ENCODE measurements at places on chromosomes 3 and 15.

DNA sequence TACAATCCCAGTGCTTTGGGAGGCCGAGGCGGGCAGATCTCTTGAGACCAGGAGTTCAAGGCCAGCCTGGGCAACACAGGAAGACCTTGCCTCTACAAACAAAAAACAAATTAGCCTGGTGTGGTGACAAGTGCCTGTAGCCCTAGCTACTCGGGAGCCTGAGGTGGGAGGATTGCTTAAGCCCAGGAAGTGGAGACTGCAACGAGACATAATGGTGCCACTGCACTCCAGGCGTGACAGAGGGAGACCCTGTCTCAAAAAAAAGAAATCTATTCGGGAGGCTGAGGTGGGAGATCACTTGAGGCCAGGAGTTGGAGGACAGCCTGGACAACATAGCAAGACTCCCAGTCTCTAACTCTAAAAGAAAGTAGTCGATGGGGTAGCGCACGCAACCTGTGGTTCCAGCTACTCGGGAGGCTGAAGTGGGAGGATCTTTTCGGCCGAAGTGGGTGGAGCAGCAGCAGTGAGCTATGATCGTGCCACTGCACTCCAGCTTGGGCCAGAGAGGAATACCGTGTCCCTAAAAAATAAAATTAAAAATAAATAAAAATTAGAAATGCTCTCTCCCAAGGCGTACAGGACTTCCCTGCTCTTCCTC lies 775 bp downstream of the C3orf33 start:
- peak; percentile 21 for DNase-seq

- DNase-seq: no peak
These were observed 625.2 kb downstream of the ZIC1 start for GRCh38 chr3:148034353-148034752.

GRCh38 chr15:49045751-49046219 lies 461 bp downstream of the SECISBP2L start:
- DNase-seq: peak; percentile 68

GRCh38 chr3:177351757-177352158 lies 154.5 kb upstream of the TBL1XR1 start:
- DNase-seq: peak; percentile 33

DNA sequence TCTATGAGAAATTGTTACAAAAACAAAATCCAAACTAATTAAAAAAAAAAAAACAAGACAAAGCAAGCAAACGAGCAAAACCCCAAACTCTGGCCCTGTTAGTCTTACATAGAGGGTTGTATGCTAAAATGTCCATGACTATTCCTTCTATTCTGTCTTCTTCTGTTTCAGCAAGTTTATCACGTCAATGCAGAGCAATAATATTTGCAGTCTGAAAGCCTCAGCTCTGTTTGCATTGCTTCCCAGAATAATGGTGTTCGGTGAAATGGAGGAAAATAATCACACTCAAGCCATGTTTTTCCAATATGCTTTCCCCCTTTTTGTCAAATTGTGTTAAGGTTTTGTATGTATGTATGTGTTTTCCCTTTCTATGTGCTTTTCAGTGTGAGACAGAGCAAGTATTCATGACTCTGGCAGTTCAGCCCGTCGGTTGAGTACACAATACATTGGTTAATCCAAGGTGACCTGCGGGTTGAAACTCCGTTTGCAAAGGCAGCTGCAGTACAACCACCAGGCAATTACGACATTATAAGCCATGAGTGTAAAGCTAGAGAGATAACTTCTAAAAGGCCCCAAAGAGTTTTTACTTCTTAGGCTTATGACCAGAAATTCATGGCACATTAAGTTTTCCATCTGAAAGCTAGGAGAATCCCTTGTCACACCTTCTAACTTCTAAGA lies 34.9 kb upstream of the MAGI1 start:
- DNase-seq: no peak

- no peak for DNase-seq
These were observed 205.9 kb downstream of the CD47 start for GRCh38 chr3:107884719-107885460.

DNA sequence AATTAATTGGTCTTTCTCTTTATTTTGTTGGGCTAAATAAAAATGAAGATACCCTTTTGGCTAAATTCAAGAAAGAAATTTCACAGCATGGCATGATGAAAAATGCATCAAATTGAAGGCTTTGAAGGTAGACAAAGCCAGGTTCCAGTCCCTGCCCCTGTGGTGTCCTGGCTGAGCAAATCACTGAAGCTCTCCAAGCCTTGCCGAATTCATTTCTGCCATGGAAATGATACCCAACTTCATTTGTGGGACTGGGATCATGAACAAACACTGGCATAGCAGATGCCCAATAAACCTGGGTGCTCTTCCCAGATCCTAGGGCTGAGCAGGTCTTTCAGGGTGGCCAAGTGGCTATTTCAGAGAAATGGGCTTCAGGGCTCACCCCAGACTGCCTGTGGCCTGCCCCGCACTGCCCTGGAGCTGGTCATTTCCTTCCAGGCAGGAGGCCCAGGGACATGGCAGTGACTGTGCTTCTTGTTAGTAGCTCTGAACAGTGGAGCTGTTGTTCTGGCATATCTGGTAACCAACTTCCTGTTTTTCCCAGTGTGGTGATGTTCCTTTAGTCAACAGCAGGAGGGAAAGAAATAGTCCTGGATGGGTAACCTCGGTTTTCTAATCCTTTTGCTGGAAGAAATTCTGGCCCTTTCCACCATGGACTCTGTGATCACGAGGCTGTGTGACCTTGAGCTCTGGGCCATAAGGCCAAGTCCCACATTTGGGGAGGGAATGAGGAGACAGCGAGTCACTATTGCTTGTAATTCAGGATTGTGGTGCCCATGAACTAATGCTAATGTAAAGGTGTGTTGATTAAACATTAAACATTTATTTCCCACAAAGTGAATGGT lies 47.6 kb downstream of the CTDSPL start:
- DNase-seq: peak; percentile 25

DNA sequence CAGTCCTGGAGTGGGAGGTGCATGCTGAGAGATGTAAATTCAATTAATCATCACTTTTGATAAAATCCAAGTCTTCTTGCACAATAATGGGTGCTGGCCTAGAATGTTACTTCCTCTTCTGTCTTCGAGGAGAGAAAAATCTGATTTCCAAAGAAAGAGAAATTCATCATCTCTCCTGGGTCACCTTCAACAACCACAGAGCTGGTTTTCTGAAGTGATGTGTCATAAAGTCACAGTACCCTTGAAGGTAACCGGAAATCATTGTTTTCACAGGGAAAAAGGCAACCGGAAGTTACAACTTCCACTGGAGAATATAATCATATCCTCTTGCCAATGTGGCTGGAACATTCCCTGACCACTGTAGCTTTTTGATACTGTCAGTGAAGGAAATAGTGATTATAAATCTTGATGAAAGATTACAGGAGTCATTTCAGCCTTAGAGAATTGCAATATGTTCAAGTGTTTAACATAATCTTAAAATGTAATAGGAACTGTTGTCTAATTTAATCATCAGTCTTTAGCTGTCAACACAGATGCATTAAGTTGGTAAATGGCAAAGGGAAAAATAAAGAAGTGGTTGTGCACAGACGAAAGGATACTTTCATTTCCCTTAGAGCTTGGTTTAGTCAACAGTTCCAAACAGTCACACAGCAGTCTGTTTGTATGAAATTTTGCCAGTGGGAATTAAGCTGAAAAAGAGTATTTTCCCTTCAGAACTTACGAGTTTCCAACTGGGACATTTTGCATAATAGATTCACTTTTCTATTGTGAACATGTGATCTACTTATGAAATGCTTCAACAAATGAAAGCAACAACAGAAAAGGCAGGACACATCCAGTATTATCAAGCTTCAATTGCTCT lies 106.5 kb upstream of the SLC4A7 start:
- no peak for DNase-seq

- DNase-seq: no peak
These were observed 163.7 kb upstream of the CBLB start for GRCh38 chr3:106032479-106032878.

- no peak for DNase-seq
These were observed 167.1 kb downstream of the NFKBIZ start for GRCh38 chr3:102016417-102016816.

GRCh38 chr3:156762631-156763185 lies 63.4 kb upstream of the LEKR1 start:
- DNase-seq: no peak

GRCh38 chr3:106208967-106209366 lies 340.2 kb upstream of the CBLB start:
- DNase-seq: peak; percentile 47

GRCh38 chr15:86759800-86760523 lies 680.3 kb downstream of the AGBL1 start:
- no peak for DNase-seq

- peak; percentile 67 for DNase-seq
These were observed 33.3 kb upstream of the MRPS22 start for GRCh38 chr3:139310474-139310933.

DNA sequence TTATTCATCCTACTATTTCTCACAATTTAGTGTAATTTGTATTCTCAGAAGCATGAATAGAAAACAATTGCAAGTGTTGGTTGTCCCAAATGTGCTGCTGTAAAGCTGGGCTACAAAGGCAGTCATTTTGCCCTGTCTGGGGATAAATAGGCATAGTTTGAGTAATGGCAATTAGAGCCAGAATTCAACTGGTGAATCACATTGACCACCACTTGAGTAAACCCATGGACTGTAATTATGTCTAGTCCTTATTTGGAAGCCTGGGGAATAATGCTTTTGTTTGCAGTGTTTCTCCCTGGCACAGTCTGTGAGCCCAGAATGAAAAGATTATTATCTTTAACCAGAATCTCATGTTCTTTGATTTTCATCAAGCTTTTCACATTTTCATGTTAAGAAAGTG lies 30.5 kb upstream of the CHL1 start:
- DNase-seq: no peak

DNA sequence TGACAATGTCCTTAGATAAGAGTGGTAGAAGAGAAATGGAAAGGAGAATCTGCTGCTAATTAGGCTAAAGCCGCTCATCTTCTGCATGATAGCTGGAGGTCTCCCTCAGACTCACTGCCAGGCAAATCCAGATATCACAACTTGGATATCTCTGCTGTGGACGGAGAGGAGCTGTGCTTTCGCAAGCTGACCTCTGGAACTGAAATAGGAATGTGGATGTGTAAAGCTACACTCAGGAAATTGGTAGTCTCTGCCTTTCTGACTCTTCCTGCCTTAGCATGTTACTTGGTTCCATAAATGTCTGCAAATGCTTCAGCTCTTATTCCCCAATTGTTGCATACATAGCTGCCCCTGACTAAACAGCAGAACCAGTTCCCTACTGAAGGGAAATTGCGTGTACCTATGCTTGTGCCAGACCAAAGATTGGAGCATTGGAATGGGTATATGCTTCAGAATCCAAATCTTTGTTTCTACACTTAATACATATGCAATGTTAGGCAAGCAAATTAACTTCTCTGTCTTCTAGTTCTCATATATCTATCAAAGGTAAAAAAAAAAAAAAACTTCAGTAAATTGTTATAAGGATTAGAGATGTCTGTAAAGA lies 74.7 kb upstream of the ROBO2 start:
- no peak for DNase-seq

- DNase-seq: no peak
These were observed 101.0 kb downstream of the PLXNA1 start for GRCh38 chr3:127083778-127084397.

GRCh38 chr3:159528251-159528895 lies 460.3 kb upstream of the IL12A start:
- DNase-seq: no peak

DNA sequence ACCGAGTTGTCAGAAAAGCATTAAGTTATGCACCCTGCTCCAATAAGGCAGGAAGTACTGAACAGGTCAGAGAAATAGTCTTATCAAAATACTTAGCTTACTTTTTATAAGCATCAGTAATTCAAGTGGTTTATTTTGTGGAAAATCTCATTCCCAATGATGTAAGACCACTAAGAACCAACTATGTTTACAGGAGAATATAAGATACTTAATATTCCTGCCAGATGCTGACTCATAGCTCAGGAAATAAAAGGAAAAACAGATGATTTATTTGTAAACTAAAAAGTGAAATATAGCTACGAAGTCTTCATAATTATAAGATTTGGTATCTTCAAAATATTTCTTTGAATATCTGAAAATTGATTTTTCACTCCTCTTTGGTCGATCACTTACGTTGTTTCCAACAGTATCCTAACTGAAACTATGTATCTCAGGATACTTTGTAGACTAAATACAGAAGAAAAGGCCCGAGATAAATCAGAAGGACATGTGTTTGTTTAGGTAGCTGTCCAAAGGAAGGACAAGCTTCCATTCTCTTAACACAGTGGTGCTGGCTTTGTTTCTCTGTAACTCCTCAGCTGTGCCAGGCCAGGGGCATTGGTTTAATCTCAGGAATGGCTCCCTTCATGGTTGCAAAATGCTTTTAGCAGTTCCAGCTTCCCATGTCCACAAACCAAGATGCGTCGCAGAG lies 295.8 kb downstream of the GBE1 start:
- DNase-seq: no peak

DNA sequence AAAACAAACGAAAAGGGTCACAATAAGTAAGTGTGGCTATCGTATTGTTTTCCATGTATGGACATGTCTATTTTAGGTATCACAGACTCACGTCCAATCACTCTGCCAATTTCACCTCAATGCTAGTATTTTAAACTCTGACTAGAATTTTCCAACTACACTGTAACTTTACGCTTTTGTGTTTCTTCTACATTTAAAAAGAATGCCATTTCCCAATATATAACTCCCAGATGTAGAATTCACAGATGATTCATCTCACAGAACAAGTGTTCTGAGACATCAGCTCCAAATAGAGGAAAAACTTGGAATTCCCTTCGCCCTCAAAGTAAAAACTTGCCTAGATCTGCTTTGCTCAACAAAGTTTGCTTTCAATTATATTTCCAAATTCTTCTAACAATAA lies 14.2 kb downstream of the LRIG1 start:
- DNase-seq: no peak

GRCh38 chr3:143414571-143415253 lies 295.1 kb downstream of the CHST2 start:
- DNase-seq: no peak

GRCh38 chr15:58252586-58253323 lies 114.6 kb downstream of the AQP9 start:
- DNase-seq: no peak

DNA sequence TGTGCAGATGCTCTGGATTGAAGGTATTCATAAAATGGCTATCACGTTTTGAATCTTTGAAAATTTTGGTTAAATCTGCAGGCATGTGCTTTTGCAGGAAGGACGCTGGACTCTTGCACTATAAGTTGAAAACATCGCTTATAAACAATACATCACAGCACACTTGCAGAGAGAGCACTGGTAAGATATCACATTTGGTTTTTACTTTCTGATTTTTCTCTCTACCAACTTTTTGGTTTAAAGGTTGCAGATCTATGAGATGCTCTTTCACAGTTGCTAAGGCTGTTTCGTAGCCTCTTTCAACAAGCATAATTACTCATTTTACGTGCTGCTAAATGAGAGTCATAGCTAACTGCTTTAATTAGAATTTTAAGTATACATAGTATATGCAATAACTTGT lies 724.4 kb upstream of the ARRDC4 start:
- DNase-seq: no peak

GRCh38 chr3:152209060-152209459 lies 59.7 kb upstream of the MBNL1 start:
- DNase-seq: no peak

GRCh38 chr15:46955576-46955975 lies 761.7 kb upstream of the SEMA6D start:
- DNase-seq: no peak
